ENCODE measurements at places on chromosomes 6 and 20.
A peak's percentile ranks its signal among the peaks of the same experiment; 100 is the strongest.

DNA sequence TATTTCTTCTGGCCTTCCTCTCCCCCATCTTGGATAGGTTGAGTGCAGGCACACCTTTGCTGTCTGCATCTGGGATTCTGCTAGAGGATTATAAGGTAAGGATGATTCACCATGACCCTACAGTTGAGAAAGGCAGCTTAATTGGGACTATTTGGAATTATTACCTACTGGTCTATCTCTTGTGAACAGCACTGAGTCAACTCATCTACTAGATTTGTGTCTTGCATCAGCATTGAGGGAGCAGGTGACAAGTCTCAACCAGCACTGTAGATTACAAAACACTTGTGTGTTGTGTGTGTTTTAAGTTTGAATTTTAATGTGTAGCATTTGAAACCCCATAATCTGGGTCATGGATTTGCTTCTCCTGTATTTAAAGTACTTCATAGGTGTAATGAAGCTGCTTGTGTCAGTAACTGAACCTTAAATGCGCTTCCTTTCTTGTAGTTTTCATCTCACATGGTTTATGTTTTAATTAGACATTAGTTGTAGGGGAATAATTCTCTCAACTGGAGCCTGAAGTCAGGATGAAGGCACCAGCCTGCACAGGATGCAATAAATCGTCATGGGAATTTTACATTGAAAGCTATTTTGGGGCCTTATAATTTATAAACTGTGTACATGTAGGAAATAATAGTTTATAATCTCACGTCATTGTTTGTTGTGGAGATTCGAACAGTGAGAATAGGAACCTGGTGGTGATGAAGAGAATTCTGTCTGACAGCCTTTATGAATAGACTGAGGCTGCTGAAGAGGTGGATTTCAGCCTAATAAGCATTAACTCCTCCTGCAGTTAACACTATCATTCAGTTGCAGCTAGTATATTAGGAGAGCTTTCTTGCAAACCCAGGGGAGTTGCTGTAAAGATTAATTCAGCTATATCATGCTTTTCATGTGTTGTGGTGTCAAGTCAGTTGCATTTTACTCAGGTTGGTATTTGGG lies 125.1 kb downstream of the JARID2 start:
- no peak for DNase-seq

DNA sequence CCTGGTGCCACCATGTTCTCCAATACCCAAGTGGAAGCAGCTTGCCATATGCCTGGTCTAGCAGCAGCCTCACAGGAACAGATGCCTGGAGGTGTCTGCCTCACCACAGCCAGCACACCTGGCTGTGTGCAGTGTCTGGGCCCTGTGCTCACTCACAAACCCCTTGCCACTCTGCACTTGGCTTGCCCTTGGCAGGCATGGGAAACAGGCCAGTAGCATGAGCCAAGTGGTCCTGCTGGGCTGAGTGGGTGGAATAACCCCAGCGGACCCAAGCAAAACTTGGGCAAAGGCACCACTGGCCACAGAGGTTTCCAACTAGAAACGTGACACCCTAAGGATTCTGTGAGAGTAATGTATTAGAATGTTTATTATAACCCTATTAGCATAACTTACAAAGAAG lies 600.5 kb upstream of the GJE1 start:
- no peak for DNase-seq

DNA sequence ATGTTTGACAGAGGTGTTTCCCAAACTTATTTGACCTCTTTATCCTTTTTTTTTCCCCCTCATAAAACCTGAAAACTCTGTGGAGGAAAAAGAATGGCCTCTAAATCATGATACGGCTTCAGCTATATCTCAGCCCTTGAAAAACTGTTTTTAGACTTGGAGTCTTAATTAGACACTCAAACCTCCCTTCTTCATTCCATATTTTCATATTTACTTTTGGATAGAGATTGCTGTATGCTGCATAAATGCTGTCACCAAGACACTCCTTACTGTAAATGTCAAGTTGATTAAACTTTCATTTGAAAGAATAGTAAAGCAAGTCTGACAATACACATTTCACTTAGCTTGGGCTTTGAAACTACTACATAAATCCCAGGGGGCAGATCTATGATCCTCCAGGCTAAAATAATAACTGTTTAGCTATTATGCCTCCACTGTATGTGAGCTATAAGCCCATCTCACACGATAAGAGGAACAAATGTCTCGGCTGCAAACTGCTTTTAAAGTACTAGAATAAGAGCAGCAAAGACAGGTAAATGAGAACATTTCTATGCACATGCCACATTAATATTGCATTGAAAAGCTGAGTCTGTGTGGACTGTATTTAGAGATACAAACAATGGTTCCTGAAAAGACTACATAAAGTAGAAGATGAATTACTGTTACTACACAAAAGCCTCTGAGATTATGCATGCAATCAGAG lies 141.3 kb upstream of the HMGN3 start:
- DNase-seq: no peak

GRCh38 chr20:57432862-57433491 lies 41.8 kb downstream of the RBM38 start:
- peak; percentile 37 for DNase-seq

DNA sequence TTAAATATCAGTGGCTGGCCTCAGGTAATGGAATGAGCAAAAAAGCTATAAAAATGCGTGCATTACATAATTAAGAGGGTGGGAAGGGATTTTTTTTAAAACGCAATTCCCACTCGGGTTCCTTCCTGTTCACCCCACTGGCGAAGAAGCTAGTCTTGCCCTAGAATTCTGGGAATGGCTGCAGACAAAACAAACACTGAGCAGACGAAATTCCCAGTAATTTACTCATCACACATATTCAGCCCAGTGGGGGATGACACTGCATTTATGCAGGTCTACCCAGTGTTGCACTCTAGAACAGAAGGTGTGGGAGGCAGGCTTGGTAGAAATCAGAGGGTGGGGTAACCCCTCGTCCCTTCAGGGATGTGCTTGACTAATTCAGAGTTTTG lies 2695.0 kb upstream of the DEFB115 start:
- DNase-seq: no peak

DNA sequence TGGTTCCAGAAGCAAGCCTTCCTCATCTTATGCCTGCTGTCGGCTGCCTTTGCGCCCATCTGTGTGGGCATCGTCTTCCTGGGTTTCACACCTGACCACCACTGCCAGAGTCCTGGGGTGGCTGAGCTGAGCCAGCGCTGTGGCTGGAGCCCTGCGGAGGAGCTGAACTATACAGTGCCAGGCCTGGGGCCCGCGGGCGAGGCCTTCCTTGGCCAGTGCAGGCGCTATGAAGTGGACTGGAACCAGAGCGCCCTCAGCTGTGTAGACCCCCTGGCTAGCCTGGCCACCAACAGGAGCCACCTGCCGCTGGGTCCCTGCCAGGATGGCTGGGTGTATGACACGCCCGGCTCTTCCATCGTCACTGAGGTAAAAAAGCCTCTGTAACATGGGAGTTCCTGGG lies 366 bp downstream of the SLC22A1 start:
- DNase-seq: no peak

GRCh38 chr6:20718705-20719653 lies 184.7 kb downstream of the CDKAL1 start:
- DNase-seq: no peak

- DNase-seq: no peak
Observed at GRCh38 chr6:72048080-72048479, 161.7 kb downstream of the RIMS1 start.

DNA sequence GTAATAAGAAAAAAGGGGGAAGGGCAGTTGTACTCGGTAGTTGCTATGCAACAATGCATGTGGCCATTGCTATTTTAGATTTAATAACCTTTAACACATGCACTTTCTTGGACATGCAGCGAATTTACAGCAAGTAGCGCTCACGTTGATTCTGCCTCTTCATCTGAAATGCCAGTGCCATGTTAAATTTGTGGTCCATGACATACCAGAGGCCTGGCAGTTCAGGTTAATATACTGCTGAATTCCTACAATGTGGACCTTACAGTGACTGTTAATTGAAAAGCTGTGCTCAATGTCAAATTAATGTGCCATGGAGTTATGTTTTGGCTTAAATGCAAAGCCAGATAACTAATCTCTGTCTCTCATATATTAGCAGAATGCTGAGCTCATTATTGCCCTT lies 699.7 kb downstream of the DOK5 start:
- DNase-seq: no peak

DNA sequence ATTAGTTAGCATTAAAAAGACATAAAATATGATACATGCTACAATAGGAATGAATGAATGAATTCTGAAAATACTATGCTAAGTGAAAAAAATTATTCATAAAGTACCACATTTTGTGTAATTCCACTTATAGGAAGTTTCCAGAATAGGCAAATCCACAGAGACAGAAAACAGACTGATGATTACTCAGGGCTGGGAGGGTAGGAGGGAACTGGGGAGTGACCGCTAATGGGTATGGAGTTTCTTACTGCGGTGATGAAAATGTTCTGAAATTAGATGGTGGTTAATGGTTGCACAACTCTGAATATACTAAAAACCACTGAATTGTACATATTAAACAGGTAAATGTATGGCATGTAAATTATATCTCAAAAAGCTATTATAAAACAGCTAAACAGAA lies 22.6 kb downstream of the FERMT1 start:
- no peak for DNase-seq

DNA sequence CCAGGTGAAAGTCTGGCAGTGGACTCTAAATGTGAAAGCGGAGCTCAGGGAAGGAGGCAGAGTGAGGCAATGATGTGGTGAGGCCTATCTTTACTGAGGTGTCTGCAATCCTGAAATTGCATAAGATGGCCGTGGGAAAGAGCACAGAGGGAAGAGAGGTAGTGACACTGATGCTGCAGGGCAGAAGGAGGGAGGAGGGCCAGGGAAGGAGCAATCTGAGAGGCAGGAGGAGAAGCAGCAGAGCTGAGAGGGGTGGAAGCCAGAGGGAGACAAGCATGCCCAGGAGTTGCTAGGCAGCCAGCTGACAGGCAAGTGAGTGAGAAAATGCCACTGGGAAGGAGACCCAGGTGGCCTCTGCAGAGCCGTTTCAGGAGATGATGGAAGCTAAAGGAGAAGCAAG lies 97.4 kb upstream of the CNR1 start:
- no peak for DNase-seq

DNA sequence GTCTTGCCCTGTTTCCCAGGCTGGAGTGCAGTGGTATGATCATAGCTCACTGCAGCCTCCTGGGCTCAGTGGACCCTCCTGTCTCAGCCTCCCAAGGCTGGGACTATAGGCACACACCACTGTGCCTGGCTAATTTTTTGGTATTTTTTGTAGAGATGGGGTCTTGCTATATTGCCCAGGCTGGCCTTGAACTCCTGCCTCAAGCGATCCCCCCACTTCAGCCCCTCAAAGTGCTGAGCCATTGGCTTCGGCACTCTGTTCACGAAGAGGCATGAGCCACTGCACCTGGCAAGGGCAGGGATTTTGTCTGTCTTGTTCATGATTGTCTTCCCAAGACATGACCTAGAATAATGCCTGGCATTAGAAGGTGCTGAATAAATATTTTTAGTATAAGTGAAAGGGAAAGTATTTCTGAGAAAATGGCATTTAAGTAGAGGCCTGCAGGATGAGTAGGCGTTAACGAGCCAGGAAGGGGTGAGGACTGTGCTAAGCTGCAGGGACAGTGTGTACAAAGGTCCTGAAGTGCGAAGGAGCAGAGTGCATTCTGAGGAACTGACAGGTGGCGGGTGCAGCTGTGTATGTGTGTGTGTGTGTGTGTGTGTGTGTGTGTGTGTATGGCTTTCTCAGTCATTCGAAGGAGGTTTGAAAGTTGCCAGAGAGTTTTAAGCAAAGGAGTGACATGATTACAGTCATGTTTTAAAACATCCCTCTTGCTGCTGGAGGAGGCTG lies 43.0 kb downstream of the VEGFA start:
- DNase-seq: peak; percentile 63

DNA sequence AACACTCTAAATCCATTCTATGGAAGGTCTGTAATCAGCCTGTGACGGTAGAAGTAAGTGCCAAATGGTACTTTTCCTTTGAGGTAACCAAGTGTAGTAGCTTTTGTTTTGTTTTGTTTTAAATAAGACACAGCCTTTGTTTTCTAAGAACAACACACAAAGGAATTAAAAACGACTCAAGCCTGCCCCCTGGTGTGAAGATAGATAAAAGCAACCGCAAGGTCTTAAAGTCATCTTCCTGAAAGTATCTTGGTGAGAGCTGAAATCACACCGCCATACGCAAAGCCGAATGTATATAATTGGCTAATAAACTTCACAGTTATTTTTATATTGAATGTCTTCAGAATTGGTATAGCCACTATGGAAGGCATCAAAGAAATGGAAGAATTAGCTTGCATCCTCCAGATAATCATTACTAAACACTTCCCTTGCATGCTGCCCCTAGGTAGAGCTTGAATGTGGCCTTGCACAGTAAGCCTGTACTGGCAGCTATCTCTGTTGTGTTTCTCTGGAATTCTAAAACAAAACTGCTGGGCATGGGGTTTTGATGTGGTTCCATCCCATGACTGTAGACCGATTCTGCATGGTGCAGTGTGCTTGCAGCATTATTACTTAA lies 95.6 kb downstream of the LAMP5 start:
- DNase-seq: peak; percentile 68

- DNase-seq: no peak
Observed at GRCh38 chr6:323730-324088, 31.4 kb downstream of the DUSP22 start.

DNA sequence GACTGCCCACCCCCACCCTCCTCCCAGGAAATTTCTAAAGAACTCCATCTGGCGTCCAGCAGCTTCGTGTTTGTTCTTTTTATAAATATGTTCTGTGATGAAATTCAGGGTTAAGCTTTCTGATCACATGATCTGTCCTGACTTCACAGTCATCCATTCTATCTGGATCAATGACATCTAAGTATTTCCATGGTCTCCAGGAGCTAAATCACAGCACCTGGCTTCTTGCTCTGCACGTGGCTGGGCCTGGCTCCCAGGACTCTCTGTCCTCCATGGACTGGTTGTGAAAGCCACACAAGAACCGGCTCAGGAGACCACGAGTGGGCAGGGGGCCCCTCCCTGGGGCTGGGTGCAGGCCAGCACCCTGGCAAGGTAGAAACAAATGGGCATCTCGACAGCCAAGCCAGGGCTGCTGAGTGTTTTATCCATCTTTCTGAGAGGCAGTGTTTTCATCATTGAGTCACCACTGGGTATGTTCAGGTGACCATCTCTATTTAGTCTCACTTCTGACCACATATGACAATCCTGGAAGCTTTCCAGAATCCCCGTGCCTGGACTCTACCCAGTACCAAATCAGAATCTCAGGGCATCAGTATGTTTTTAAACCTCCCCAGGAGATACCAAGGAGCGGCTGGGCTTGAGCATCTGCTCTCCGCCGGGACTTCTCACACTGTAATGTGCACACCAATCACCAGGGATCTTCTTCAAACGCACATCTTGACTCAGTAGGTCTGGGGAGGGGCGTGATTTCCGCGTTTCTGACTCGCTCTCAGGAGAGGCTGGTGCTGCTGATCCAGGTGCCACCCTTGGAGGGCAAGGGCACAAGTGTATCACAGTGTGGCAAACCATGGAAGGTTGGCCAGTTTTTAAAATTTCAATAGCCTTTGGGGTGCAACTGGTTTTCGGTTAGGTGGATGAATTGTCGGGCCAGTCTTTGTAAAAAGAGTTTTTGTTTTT lies 31.6 kb upstream of the PXDC1 start:
- DNase-seq: no peak
